Spinal cord (tissue), 10 donors: ENCODE measurements at places on chromosomes 13 and 19. TPM values are rescaled to one million over a fixed set of nuclear protein-coding genes. Genes with fewer than 3 reads are reported as not detected.

TTYH1 gene
- polyA plus RNA-seq: 857 TPM

- no peak for DNase-seq
Measured at GRCh38 chr19:50486823-50487515, 10.3 kb upstream of the GARIN5A start.

DNA sequence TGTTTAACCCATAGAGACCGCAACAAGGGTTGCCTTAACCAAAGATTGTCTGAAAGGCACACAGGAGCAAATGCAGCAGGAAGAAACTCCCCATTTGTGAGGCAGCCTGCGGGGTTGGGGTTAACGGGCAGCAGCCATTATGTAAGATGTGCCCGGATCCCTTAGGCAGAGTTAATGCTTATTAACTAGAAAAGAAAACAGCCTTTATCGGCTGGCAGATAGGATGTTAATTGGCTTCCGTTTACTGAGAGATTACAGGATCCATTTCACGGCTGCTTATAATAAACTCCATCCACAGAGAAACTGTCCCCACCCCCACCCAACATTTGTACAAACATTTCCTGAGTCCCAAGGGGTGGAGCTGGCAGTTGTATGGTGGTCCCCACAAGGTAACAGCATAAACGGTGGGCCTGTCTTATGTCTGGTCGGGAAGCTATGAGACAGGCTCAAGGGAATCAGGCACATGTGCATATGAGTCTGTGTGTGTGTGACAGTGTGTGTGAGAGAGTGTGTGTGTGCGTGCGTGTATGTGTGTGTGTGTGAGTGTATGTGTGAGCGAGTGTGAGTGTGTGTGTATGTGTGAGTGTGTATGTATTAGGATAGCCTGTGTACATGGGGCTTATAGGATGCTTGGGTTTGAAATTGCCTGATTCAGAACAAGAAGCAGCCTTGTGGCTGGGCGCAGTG is 10.5 kb downstream of the SLC25A42 start:
- no peak for DNase-seq

DNA sequence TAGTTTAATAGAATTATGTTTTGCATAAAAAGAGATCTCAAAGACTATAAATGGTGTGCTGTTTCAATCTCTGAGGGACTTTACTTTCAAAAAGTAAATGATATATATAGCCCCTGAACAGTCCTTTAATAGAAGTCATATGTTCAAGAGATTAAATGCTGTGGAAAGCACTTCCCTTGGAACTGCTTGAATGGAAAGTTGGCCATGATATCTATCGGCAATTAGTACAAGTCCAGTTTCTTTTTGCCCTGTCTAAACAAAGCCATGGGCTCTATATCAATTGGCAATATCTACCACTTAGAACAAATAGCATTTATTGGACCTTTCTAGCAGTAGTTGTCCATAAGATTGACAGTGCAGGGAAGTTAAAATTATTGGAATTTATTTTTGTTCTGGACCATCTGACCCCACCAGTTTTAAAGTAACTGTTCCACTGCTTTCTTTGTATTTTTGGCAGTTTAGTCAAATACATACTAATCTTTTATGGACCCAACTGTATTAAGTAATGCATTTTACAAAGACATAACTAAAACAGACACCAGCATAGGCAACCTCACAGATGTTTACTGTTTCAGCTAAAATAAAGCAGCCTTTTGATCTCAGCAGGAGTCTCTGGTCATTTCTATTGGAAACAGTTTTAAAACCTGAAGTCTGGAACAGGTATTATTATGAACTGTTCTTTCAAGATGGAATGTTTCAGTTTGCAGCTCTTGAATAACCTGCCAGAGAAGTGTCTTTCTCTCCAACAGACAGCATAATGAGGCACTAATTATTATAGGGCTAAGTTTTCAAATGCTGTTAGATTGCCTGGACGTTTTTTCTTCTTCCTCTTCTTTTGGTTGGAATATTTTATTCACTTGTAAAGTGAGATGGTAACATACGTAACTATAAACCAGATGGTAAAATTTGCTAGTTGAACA is 282.6 kb downstream of the DCLK1 start:
- DNase-seq: no peak

DNA sequence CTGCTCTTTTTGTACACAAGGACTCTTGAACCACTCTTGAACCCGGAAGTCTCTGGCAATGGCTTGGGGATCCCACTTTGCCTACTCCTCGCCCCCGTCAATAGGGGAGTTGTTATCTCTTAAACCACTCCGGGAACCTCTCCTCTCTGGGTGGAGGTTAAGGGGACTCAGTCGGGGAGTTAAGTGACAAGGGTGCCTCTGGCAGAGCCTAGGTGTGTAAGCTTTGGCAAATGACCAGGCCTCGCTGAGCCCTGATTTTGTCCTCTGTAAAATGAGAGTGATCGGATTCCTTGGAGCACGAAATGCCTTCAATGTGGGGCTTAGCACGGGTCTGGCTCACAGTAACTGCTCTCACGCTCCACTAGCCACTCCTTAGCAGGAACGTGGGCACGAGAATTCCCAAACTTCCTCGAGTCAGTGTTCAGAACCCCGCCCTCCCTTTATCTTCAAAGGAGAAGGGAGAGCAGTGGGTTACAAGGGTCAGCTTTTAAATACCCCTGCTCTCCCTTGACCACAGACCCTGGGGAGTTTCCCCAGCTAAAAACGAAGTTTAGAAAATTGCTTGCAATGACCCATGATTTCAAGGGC is 193.3 kb downstream of the KATNAL1 start:
- peak; percentile 50 for DNase-seq

DNA sequence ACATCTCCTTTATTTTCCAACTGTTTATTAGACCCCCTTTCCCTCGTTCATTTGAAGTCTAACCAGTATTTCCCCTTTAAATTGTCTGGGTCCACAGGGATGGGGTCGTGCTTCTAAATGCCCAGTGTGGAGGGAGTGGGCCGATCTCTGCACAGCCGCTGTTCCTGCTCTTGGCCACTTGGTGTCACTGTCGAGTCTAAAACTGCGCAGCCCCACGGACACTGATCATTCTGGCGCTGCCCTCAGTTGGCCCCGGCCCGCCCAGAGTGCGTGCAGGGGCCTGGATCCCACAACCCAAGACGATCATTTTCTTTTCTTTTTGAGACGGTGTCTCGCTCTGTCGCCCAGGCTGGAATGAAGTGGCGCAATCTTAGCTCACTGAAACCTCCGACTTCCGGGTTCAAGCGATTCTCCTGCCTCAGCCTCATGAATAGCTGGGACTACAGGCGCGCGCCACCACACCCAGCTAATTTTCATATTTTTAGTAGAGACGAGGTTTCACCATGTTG is 12.0 kb downstream of the WDR88 start:
- peak; percentile 62 for DNase-seq

DNA sequence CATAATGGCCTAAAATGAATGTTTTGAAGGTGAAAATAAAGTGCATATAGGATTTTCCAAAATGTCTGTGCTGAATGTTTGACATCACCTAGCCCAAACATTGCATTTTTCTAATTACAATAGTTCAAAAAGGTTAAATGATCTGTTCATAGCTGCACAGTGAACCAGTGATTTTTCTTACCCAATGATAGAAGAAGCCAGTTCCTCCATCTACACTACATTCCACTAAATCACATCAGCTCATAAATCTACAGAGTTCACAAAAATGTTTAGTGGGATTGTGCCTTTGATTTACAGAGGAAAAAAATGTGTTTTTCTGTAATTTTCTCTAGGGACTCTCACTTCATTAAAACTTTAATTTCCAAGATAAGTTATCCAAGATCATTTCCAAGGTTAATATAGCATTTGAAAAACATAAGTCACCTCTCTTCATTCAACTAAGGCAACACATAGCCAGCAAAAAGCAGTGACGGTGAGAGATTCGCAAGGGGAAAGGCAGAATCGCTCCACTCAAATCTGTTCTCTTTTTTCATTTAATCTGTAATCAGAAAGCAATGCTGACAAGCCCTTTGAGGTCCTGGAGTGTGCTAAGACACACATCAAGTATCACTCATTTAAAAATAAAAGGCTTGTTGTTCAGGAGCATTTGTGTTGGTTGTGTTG is 194.0 kb downstream of the FGF14 start:
- no peak for DNase-seq

DNA sequence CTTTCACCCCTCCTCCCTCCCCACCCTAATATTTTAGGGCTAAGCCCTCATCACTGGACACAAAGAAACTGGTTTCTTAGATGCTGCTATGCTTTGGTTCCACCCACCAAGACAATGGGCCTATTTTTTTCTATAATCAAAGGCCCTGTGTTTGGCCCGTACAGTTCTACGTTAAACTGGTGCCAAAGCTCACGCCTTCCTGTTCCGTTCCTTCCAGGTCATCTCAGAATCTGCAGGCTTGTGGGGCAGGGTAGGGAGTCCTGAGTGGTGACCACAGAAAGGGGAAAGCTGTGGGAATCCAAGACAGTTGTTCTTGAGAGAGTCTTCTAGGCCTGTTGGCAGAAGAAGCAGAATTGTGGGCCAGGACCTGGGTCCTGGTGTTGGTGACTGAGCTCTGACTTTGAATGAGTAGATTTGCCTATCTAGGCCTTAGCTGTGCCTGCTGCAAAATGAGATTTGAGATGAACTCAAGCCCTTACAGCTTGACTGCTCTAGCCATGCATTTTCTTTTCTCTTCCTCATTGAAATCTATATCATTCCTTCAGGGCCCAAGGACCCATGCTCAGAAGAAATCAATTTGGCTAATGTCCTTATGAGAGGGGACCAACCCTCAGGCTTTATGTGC is 19.1 kb upstream of the CXCL17 start:
- no peak for DNase-seq

- DNase-seq: no peak
Measured at GRCh38 chr13:46211116-46211482, 629 bp upstream of the LRRC63 start.

LMTK3 gene
- polyA plus RNA-seq: 76.5 TPM

GRCh38 chr19:17553256-17553655 is 2.2 kb upstream of the COLGALT1 start:
- DNase-seq: peak; percentile 75

BRSK1 gene
- polyA plus RNA-seq: 201 TPM

GRCh38 chr19:52941941-52942385 is 18.7 kb upstream of the ZNF888 start:
- no peak for DNase-seq

KIR3DL2 gene
- not detected for polyA plus RNA-seq

ADPRHL1 gene
- polyA plus RNA-seq: 7.2 TPM

- no peak for DNase-seq
Measured at GRCh38 chr19:45865269-45865948, 1.3 kb downstream of the FOXA3 start.

- no peak for DNase-seq
Measured at GRCh38 chr19:54248016-54248601, 5.5 kb upstream of the LILRA6 start.

AZU1 gene
- polyA plus RNA-seq: 3.6 TPM

TARM1 gene
- not detected for polyA plus RNA-seq

C13orf46 gene
- 1.0 TPM for polyA plus RNA-seq

DNA sequence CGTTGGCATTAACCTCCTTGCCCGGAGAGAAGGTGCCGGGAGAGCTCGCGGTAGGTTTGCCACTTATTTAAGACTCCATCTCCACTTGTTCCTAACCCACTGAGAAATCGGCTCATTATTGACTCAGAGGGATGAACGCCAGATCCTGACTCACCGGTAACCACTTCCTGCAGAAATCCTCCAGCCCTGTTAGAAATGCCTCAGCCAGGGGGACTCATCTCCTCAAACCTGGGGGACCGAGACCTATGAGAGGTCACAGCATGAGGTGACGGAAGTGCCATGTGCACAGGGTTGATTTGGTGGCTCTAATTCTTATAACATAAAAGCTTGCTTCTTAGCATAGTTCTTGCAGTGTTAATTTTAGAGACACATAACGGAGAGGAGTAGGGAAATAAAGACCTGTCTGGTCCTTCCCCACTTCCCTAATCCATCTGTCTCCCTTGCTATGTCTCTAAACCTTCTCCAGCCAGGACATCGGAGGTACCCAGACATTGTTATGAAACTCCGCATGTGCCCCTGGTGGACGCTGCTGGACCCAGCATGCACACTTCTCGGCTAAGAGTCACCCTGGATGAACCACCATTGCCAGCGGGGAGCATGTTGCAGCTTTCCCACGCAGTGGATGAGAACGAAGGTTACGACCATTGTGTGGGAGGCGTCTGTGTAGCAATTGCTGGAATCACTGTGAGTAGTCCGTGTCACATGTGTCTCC is 158.9 kb downstream of the EFNB2 start:
- DNase-seq: no peak

PCSK4 gene
- polyA plus RNA-seq: 14.4 TPM

DNA sequence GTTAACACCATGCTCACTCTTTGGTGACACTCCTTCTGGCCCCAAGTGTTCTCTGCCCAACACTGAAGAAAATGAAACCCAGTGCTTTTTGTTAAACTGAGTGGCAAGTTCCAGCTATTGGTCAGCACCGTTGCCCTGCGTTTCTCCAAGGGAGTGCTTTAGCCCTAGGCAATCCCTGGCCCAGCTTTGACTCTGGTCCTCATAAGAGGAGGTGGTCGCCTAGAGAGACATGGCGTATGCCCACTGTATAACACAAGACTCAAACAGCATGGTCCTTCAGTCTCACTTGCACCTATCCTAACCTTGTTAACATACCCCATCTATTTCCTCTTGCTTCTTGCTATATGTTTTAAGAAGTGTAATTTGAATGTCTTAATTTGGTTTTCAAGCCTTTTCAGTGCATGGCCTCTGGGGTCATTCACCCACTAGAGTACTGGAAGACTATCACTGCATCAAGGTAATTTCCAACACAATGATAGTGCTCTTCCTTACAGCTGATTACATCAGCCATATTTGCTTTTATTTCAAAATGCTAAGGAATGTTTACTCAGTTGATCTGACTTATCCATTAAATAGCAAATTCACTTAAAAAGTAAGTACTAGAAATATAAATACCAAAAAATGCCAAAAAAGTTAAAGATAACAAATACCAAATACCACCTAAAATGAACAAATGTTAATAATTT is 190.5 kb upstream of the SOX21 start:
- DNase-seq: no peak

DNA sequence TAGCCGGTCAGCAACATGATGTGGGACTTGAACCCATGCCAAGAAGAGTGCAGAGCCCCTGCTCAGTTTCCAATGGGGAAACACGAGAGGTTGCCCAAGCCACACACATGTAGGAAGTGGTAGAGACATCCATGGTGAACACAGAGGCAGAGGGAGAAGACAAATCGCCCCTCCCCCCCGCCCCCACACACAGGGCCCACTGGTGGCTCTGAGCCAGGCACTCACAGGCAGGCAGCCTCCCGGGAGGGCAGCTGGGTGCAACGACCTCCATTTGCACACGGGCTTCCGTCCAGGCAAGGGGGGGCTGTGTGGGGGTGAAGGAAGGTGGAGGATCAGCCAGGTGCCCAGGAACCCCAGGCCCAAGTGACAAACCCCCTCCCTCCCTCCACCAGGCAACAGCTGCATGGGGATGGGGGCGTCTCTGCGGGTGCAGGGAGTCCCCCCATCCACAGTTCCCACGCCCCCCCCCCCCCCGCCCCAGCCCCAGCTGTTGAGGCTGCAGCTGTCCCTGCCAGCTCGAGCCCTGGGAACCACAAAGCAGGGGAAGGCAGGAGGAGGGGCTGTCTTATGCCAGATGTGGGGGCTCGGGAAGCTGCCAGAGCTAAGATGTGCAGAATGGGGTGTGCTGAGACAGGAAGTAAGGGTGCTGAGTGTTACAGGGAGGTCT is 3.4 kb downstream of the NOTCH3 start:
- no peak for DNase-seq
